ENCODE measurements at places on chromosomes 16 and 17.
A peak's percentile ranks its signal among the peaks of the same experiment; 100 is the strongest.

DNA sequence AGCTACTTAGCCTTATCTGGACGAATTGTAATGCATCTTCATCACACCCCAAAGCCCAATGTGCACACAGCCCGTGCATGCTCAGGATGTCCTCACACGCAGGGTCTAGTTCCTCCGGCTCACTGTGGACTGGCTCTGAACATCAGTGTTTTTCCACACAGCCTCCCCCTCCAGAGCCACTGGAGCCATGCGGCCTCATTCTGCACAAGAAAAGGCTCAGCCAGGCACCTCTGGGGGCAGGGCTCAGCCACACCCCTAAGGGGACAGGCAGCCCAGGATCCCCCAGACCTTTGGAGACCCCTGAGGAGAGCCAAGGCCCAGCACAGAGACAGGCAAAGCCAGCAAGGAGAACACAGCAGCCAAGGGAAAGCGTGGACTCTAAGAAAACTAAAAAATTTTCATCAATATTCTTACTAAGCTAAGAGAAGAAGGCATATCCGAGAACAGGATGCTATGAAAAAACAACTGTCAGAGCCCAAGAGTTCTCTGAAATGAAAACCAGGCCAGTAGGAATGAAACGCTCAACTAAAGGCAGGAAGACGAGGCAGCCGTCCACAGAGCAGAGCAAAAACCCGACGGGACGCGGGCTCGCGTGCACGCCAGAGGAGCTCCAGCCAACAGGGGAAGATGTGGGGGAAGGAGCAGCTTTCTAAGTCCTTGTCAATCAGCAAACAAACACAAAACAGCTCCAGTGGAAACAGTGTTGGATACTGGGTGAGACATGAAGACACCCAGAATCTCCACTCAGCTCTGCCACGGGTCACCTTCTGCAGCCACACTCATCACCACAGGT lies 34.5 kb downstream of the MAP1LC3B start:
- no peak for DNase-seq

DNA sequence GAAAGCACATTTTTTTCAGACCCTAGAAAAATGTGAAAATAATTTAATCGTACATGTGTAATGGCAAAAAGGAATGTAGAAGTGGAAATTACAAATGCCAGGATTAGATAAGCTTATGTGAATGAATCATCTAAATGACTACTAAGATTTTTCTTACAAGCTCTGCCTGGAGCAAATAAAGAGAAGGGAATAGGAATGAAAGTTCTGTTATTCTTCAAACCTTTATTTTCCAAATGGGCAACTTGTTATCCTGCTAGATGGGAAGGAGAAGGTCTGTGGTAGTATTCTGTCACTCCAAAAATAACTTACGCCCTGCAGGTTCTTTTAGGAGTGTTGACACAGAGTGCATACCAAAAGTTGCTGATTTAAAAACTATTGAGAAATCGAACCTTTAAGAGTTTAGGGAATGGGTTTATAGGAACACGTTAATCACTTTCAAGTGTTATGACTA lies 9.7 kb downstream of the CTCF start:
- DNase-seq: no peak

GRCh38 chr17:9859781-9860180 lies 34.1 kb downstream of the GLP2R start:
- no peak for DNase-seq

DNA sequence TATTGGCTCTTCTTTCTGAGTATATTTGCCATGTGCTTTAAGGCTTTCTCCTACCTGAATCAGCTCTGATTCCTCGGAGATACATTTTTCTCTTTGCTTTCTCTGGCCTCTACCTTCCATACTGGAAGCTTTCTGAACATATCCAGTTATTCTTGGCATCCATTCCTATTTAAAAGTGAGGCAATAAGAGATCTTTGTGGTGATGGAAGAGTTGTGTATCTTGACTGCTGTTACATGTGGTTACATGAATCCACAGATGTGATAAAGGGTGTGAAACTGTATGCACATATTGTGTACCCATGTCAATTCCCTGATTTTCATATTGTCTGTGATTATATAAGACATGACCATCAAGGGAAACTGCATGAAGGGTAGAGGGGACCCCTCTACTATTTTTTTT lies 24.4 kb downstream of the UBE2O start:
- no peak for DNase-seq

DNA sequence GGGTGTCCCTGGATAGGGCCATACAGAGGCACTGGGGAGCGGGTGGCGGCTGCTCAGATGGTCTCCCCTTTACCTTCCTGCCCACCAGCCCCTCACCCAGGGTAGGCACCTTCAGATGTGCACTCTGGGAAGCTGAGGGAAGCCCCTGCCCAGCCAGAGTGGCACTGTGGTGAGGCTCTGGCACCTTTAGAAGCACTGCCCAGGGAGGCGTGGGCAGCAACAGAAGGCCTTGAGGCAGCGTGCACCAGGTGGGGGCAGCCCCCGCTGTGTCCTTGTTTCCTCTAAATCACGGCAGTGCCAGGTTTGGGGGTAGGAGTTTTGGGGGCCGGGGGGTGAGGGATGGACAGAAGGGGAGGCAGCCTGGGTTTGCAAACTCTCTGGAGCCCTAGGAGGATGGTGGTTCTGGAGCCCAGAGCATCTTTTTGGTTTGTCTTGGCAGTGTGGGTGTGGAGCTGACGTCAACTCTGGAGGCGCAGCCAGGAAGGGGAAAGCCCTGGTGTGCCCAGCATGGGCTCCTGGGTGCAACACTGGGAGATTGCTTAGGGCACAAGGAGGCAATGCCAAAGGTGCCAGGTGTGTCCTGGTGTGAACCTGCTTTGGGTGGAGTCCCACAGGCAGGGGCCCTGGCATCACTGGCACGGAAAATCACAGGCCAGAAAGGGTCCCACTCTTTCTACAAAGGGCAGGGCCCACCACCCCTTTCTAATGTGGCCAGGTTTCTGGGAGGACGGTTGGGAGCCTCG lies 23.1 kb upstream of the CDC42EP4 start:
- DNase-seq: no peak

GRCh38 chr17:79654350-79654959 lies 43.6 kb upstream of the RBFOX3 start:
- no peak for DNase-seq

- DNase-seq: peak; percentile 33
Measured at GRCh38 chr16:22814711-22815105, 746 bp downstream of the HS3ST2 start.

DNA sequence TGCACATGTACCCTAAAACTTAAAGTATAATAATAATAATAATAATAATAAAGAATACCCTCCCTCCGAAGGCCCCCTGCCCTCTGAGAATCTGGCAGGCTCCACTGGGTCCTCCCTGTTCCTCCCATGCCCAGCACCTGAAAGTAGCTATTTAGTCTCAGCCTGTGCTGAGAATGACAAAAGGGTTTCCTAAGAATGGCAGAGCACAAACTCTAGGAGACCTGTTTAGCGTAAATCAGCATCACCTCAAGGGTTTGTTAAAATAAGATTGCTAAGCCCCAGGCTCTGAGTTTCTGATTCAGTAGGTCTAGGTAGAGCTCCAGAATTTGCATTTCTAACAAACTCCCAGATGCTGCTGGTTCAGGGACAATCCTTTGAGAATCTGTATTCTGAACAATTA lies 606.8 kb upstream of the CDH11 start:
- no peak for DNase-seq

DNA sequence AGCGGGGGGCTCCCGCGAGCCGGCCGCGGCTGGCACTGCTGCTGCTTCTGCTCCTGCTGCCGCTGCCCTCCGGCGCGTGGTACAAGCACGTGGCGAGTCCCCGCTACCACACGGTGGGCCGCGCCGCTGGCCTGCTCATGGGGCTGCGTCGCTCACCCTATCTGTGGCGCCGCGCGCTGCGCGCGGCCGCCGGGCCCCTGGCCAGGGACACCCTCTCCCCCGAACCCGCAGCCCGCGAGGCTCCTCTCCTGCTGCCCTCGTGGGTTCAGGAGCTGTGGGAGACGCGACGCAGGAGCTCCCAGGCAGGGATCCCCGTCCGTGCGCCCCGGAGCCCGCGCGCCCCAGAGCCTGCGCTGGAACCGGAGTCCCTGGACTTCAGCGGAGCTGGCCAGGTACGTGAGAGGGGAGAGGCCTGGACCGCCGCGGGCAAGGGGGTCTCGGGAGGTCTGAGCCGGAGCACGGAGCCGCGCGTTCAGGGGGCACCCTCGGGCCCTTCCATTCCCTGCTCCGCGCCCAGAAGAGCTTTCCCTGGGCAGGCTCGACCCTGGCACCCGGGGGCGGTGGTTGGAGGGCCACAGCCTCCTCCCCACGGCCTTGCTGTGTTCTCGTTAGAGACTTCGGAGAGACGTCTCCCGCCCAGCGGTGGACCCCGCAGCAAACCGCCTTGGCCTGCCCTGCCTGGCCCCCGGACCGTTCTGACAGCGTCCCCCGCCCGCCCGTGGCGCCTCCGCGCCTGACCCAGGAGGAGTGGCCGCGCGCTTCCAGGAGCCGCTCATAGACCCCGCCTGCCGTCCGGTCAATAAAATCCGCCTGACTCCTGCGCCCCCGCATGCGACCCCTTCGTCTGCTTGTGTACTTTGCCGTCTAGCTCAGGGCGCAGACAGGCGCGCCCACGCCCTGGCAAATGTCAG lies 591 bp downstream of the NPW start:
- DNase-seq: no peak

GRCh38 chr17:77645072-77646045 lies 313.1 kb upstream of the TNRC6C start:
- no peak for DNase-seq

- peak; percentile 76 for DNase-seq
Measured at GRCh38 chr16:84502581-84502980, 1.9 kb downstream of the MEAK7 start.

- DNase-seq: no peak
Measured at GRCh38 chr17:42214156-42214555, 19.9 kb upstream of the GHDC start.

DNA sequence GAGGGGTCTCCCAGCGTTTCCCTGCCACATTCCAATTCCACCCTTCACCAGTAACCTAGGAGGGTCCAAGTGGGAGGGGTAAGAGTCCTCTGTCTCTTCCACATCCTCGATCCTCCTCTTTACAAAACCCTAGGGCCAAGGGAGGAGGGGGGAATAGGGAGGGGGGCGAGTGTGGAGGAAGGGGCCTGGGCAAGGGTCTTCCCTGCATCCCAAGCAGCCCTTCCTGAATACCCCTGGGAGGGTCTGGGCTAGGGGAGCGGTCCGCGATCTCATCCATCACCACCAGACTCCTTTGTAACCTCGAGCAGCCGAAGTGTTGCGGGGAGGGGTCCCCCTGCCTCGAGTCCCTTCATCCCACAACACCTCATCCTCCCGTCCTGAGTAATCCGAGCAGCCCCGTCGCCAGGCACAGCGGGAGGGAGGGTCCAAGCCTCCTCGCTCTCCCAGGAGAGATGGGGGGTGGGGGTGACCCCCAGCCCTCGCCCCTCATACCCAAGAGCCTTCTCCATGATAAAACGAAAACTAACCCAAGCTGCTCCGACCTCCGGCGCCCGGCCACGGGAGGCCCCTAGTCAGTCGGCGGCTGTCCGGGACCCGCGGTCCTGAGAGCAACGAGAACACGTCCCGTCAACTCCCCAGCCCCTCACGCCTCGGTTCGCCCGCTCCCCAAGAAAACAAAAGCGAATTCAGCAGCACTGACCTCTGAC lies 502 bp downstream of the SMPD3 start:
- no peak for DNase-seq

- peak; percentile 46 for DNase-seq
Measured at GRCh38 chr17:44557651-44558285, 484 bp downstream of the FZD2 start.

DNA sequence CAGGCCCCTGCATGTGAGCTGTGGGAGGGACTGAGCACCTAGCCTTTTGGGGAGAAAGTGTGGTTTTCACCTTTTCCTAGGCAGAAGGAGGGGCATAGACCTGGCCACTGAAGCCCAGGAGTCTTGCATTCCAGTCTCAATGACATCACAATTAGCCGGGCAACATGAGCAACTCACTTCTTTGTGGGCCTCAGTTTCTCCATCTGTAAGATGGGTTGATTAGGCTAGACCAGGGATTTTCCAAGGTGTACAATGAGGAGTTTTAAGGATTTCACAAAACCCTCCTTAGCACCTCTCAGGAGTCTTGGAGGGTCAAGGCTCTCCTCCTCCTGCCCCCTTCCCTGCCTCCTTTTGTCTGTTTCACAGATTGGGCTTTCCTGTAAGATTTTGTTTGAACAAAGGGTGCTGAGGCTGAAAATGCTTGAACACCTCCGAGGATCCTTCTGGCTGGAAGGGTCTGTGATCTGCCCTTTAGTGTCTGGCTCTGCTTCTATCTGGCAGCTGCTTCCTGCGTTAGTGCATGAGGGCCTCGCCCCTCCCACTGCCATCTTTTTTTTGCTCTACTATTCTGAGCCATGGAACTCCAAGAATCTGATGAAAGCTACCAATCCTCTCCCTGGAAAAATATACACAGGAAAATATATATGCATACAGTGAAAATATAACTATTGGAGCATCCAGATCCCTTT lies 52.4 kb upstream of the ETV4 start:
- DNase-seq: no peak

DNA sequence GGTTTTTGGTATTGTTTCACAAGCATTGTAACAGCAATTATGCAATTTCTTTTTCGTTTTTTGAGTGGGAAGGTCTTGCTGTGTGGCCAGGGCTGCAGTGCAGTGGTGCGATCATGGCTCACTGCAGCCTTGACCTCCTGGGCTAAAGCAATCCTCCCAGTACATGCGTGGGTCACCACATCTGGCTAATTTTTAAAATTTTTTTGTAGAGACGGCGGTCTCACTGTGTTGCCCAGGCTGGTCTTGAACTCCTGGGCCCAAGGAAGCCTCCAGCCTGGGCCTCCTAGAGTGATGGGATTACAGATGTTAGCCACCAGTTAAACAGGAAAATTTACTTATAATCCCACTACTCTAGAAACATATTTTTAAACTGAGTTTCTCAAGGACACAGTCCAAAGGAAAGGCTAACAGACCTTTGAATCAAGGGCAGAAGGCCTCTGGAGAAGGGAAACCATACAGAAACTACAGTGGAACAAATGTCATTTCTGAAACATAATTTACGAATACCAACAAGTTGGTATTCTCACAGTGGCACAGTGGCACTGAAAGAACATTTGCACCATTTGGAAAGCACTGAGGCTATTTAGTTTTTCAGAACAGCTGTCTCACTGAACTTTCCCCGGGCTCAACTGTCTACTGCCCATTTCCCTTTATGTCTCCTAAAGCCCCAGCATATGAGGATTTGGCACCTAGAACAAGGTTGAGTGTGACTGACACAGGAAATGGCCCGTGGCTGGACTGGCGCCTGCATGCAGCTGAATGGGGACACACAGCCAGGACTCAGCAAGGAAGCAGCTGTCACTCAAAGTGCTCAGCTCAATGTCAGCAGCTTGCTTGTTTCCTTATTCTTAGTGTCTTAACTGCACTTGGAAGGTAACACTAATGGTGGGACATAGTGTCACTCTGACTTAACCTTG lies 2.8 kb upstream of the PRKAR1A start:
- DNase-seq: peak; percentile 67

DNA sequence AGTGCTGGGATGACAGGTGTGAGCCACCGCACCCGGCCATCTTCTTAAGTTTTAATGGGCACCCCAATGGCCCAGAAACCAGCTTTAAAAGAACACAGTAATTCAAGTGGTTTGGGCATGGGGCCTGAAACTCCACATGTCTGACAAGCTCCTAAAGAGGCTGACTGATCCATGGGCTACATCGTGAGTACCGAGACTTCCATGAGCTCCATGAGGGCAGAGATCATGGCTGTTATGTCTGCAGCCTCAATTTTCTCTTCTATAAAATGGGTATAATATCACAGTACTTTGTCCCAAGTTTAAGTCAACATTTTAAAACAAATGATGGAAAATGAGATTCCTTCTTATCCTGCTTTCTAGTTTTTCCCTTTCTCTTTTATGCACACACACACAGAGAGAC lies 397.6 kb upstream of the MAF start:
- no peak for DNase-seq

Data from kidney tubule cell (primary cell).